ENCODE measurements at places on chromosomes 4 and X. TPM values are rescaled to one million over a fixed set of nuclear protein-coding genes. Genes with fewer than 3 reads are reported as not detected.

Gene HNRNPDL
- total RNA-seq = 119 TPM

Gene SLC9B1
- total RNA-seq = not detected

DNA sequence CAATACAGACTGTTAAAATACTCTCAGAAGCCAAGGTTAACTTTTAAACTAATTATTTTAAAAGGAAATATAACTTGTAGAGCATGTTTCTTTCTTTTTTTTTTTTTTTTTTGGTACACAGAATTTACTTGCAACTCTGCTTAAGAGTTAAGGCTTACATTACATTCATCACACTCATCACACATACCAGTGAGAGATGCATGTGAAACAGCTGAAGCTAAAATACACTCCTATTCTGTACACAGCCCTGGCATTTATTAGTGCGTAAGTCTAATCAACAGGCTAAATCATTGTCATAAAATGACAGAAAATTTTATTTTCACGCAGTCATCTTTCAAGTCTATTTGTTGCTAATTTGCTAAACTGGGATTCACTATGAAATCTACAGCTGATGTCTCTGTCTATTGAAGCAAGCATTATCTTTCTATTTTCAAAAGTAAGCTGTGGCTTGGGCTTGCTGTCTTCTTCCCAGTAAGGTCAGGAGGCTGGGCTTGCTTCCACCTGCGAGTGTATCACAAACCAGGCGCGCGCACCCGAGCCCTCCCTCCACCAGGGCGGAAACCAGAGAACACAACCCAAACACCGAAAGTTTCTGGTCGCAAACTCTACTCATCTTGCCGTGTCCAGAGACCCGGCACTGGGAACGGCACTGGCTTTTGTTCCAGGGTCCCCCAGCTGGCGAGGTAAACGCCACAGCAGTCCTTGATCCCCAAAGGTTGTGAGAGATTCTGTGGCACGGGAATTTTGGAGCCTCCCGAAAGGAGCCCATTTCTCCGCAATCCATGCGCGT is 3.9 kb downstream of the MAML3 start:
- H3K27me3 ChIP-seq = no peaks in the 10 kb centered on the region
- peak overlapping the region; percentile 52 for H3K4me3 ChIP-seq
- H3K4me1 ChIP-seq = no peaks in the 10 kb centered on the region

GRCh38 chr4:61514991-61515390 is 314.9 kb downstream of the ADGRL3 start:
- no peak overlapping the region for H3K27ac ChIP-seq
- no peaks in the 10 kb centered on the region for H3K4me1 ChIP-seq
- no peaks in the 10 kb centered on the region for H3K36me3 ChIP-seq
- no peak for DNase-seq
- H3K27me3 ChIP-seq = no peaks in the 10 kb centered on the region

DNA sequence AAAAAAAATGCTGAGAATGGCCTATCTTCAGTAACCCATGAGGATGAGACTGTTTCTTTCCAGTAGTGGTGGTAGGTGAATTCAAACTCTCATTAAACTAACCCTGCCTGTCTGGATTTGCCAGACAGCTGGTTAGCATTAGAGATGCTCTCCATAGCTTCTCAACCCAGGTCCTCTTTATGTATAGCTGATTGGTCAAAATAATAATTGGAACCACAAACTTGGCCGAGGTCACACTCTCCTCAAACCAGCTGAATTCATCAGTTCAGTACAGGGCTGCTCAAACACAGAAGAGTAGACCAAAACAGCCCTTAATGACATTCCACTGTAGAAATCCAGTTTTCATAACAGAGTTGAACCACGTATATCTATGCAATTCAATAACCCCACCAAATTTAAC is 85.3 kb downstream of the HCCS start:
- H3K36me3 ChIP-seq = no peaks in the 10 kb centered on the region
- H3K4me3 ChIP-seq = no peak overlapping the region
- no peak for DNase-seq
- no peaks in the 10 kb centered on the region for H3K27me3 ChIP-seq
- no peaks in the 10 kb centered on the region for H3K4me1 ChIP-seq

Gene AFM
- not detected for total RNA-seq

GRCh38 chr4:6991771-6992557 is 51.2 kb upstream of the TADA2B start:
- no peaks in the 10 kb centered on the region for H3K27me3 ChIP-seq
- H3K4me1 ChIP-seq = no peaks in the 10 kb centered on the region
- no peak for DNase-seq
- no peak overlapping the region for H3K27ac ChIP-seq
- H3K4me3 ChIP-seq = no peak overlapping the region
- H3K36me3 ChIP-seq = peaks cover 30% of the 10 kb centered on the region

Gene REPS2
- total RNA-seq = 7.4 TPM

- H3K27me3 ChIP-seq = no peaks in the 10 kb centered on the region
- H3K4me1 ChIP-seq = no peaks in the 10 kb centered on the region
- H3K27ac ChIP-seq = no peak overlapping the region
- DNase-seq = no peak
Observed at GRCh38 chrX:85627363-85627762, 247.9 kb upstream of the POF1B start.

Gene USP26
- not detected for total RNA-seq

Gene UGT2A3
- total RNA-seq = 13.2 TPM

Gene ARR3
- total RNA-seq = 3.2 TPM

DNA sequence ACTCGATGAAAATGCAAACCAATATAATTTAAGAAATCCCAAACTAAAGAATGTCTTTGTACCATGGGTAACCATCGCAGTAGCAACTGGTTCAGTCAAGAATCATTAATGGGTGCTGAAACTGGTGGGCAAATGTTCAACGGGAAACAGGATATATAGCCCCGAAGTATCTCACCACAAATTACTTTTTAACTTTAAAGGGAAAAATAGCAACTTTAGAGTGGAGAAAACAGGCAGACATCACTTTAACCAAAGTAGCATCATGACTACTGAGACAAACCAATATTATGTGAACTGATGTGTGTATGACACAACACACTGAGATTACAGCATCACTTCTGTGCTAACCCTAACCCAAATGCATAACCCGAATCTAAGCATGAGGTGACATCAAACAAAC is 33.8 kb upstream of the SLAIN2 start:
- no peaks in the 10 kb centered on the region for H3K27me3 ChIP-seq
- no peaks in the 10 kb centered on the region for H3K4me1 ChIP-seq
- H3K27ac ChIP-seq = no peak overlapping the region

DNA sequence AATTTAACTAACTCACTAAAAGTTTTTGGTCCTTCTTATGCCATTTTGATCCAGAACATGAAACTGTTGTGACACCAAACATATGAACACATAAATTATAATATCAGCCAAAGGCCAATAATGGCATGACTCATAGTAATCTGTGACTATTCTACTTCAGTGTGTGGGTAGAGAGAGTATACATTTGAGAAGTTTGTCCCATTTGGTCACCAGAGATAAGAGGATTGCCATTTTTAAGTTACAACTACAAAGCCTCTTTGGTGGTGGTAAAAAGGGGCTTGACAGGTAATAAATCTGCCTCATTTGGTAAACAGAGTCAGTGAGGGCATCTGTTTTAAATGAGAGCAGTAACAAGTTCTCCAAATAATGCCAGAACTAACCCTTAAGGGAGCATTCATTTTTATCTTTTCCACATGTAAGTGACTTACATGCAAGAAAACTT is 117.9 kb downstream of the TBC1D19 start:
- no peaks in the 10 kb centered on the region for H3K36me3 ChIP-seq
- no peak for DNase-seq
- H3K27ac ChIP-seq = no peak overlapping the region
- no peaks in the 10 kb centered on the region for H3K27me3 ChIP-seq
- H3K4me3 ChIP-seq = no peak overlapping the region

Gene CT45A2
- total RNA-seq = not detected

Gene IL1RAPL2
- total RNA-seq = not detected

- DNase-seq = no peak
- H3K27ac ChIP-seq = no peak overlapping the region
- no peaks in the 10 kb centered on the region for H3K27me3 ChIP-seq
Observed at GRCh38 chrX:10021461-10022272, 54.5 kb downstream of the CLDN34 start.

Gene KLKB1
- 7.5 TPM for total RNA-seq

DNA sequence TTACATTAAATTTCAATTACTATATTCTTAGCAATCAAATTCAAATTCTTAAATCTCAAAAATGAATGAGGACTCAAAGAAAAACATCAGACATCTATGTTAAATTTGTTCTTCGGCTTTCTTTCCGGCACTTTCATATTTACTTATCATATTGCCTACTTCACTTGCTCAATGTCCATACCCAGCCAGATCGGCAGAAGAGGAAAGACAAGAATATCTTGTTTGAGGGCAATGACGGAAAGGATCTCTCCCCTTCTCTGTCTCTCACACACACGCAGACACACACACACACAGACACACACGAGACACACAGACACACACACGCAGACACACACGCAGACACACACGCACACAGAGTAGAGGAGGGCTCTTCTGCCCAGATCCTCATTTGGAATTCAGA is 13.2 kb upstream of the IRF2 start:
- no peaks in the 10 kb centered on the region for H3K36me3 ChIP-seq
- DNase-seq = no peak
- no peaks in the 10 kb centered on the region for H3K27me3 ChIP-seq
- no peaks in the 10 kb centered on the region for H3K4me1 ChIP-seq

DNA sequence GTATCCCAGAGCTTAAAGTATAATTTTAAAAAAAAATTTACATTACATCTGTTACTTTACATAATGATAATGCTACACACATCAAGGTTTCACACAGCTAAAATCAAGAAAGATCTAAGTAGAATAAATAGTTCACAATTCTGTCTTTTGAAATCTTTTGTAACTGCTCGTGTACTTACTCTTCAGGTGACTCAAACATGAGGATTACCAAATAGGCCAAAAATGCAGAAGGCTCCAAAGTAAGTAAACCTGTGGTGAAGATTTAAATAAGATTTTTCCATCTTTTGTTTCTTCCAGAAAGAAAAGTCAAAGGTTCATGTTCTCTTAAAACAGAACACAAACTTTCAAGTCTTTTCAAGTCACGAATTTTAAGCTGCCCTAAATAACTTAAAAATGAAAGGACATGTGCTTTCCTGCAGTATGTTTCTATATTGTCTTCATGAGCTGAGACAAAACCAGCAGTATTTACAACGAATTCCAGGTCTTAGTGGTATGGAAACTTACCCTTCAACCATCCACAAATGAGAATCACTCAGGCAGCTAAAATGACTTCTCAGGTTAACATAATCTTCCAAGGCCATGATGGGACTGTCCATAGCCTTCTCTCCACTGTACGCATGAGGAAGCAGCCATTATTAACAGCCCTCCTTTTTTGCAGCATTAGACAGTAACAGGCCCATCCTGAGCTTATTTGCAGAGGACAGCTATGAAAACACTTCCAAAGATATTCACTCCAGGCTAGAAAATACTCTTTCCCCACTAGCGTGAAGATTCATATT is 172.8 kb upstream of the EDNRA start:
- H3K27ac ChIP-seq = no peak overlapping the region
- no peak overlapping the region for H3K4me3 ChIP-seq
- no peak for DNase-seq
- no peaks in the 10 kb centered on the region for H3K36me3 ChIP-seq
- no peaks in the 10 kb centered on the region for H3K27me3 ChIP-seq
- H3K4me1 ChIP-seq = no peaks in the 10 kb centered on the region

- no peaks in the 10 kb centered on the region for H3K27me3 ChIP-seq
- no peak overlapping the region for H3K27ac ChIP-seq
- no peak overlapping the region for H3K4me3 ChIP-seq
- no peak for DNase-seq
Observed at GRCh38 chr4:65661471-65661870, 8.8 kb downstream of the EPHA5 start.

Gene CLCN4
- 1.7 TPM for total RNA-seq

DNA sequence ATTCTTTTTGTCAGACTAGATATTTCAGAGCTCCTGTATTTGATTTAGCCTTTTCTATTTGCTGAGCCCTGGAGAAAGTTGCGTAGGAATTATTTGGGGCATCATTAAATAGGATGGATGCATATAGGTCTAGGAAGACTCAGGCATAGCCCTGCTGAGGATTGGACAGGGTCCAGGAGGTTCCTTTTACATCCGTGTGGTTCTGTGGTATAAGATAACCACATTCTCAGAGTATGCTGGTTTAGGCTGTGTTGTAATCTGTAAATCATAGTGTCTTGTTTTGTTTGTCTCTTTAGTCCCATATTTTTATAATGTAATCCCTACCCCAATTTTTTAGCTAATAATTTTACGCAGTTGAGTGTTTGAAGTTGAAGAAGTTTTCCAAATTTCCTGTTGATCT is 513.7 kb downstream of the RPA4 start:
- DNase-seq = no peak
- no peaks in the 10 kb centered on the region for H3K27me3 ChIP-seq
- no peaks in the 10 kb centered on the region for H3K36me3 ChIP-seq
- no peak overlapping the region for H3K4me3 ChIP-seq
- H3K27ac ChIP-seq = no peak overlapping the region

Gene SMIM10L2A
- total RNA-seq = not detected

Gene CYBB
- total RNA-seq = 35.5 TPM

Gene EVC2
- 0.70 TPM for total RNA-seq

DNA sequence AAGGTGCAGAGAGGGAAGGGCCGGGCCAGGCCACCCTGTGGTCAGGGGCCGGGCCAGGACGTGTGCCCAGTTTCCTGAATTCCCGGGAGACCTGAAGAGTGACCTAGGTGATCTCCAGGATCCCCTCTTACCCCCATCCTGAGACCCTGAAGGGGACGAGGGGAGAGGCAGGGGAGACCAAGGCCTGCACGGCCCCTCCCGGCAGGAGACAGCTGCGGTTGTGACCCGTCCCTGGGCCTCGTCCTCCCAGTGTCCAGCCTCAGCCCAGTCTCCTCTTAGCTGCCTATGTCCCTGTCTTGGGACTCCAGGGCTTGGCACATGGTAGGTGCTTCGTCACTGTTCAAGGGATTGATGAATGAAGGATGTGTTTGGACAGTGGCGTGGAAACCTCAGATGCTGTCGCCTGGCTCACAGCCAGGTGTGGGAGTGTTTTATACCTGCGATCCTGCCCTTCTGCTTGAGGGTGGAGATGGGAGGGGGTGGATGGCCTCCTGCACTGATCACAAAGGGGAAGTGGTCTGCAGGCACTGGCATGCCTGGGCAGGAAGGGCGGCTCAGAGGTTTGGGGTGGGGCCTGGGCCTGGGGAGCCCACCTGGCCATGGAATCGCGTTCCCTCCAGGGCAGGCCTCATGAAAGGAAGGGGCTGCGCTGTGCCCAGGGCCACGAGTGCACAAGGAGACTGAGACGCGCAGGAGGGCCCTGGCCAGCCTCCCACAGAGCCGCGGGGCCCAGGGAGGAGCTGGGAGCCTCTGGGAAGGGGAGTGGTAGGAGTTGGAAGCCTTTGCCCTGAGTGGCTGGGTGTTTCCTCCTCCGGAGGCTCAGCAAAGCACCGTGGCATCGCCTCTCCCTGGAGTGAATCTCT is 6.9 kb downstream of the SH3TC1 start:
- H3K4me1 ChIP-seq = no peaks in the 10 kb centered on the region
- peak; percentile 67 for DNase-seq
- no peak overlapping the region for H3K4me3 ChIP-seq
- no peaks in the 10 kb centered on the region for H3K36me3 ChIP-seq
- no peaks in the 10 kb centered on the region for H3K27me3 ChIP-seq

- no peak for DNase-seq
- H3K27me3 ChIP-seq = no peaks in the 10 kb centered on the region
- no peak overlapping the region for H3K27ac ChIP-seq
- no peak overlapping the region for H3K4me3 ChIP-seq
Observed at GRCh38 chrX:153310901-153311300, 10.7 kb downstream of the PNMA6F start.

Gene PDGFC
- 17.3 TPM for total RNA-seq

Measured in Peyer's patch (tissue), 4 donors.